ENCODE measurements at places on chromosomes 6 and 20.

DNA sequence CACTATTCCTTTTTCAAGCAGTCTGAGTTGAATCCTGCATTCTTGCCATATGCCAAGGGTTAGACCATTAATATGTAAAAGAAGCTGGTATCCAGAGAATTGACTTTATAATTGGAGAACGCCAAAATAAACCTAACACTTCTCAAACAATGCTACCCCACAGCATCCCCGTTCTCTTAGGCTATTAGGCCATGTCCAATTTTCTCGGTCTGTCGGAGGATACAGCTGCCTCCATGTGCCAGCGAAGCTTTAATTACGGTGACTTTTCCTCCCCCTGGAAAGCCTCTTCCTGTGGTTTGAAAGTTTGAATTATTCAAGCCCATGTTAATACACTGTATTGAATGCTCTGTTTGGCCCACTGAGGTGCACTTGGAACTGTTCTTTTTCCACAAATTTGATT is 60.5 kb downstream of the HS3ST5 start:
- DNase-seq, result no peak

GRCh38 chr6:114364301-114364700 is 21.5 kb upstream of the HS3ST5 start:
- DNase-seq, result no peak

- DNase-seq, result no peak
Measured at GRCh38 chr20:39268491-39268951, 306.4 kb downstream of the DHX35 start.

GRCh38 chr6:143099647-143100046 is 39.0 kb downstream of the AIG1 start:
- no peak for DNase-seq

DNA sequence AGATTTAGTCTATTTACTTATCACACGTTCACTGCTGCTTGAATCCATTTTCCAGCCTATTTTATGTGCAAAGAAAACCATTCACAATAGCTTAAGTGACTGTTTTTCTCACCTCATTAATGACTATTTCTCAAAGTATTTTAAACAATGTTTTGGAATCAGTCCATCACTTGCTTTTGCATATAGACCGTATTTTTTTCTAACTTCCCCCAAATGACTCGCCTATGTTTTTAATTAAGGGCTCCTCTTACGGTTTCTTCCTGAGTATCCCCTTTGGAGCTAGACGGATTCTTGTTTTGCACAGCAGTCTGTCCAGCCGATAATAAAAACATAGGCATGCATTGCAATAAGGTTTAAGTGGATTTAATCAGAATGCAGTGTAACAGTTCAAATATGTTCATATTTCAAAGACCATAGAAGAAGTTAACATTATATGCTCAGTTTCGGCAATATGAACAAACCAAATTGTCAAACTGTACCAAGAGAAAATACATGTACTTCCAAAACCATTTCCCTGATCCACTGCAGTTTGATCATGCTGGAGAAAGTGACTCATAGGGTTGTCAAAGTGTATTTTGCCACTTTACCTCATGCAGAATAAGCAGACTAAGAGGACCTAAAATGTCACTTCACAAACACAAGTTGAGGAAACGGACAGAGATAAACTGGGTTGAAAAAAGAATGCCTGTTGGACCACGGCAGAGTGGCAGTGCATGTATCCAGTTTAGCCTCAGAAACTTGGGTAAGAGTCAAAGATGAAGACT is 66.4 kb downstream of the HMGN3 start:
- DNase-seq, result no peak

GRCh38 chr20:33914919-33915318 is 78.8 kb upstream of the RALY start:
- no peak for DNase-seq

DNA sequence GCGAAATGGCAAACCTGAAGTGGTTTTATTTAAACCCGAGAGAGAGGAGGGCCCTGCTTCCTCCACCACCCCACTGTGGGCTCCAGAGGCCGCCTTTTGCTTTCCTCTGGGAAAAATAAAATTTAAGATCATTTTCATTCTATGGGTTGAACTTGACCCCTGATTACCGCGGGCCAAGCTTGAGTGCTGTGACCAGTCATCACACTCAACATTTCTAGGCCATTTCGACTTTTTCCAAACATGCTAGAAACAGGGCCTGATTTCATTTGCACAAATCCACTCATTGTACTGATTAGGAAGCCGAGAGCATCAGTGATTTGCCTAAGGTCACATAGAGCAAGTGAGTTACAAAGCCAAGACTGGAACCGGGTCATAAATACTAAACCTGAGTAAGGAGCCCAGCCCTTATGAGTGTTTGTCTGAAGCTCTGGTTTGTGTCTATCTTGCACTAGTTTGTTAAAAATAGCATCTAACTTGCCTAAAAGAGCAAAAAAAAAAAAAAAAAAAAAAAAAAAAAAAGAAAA is 179.7 kb downstream of the DLL1 start:
- no peak for DNase-seq

DNA sequence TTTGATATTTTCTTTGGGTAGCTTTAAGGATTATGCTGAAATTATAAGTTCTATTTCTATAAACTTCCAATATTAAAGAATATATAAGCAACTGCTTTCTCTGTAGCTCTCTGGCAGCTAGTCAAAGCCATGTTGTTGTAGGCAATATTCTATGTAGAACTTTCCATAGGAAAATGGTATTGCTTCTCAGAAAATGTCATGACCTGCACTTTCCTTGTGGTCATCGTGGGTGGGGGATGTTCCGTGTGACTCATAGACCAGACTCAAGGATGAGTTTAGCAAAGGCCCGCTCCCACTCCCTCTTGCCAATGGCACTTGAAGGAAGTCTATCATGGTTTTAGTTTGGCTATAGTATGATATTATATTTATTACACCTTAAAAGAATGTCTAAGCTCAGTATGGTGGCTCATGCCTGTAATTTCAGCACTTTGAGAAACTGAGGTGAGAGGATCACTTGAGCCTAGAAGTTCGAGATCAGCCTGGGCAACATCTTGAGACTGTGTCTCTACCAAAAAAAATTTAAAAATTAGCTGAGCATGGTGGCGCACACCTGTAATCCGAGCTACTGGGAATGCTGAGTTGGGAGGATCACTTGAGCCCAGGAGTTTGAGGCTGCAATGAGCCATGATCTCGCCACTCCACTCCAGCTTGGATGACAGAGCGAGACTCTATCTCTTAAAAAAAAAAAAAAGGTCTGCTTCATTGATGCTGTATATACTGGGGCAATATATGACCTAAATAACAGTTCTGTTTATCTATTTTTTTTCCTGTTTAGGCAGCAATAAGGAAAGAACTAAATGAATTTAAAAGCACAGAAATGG is 36.6 kb upstream of the LTV1 start:
- DNase-seq, result no peak

Measured in NCI-H187 (cell line).